Cerebellar cortex (tissue), 1 donor: ENCODE measurements at places on chromosomes 11 and 22.

DNA sequence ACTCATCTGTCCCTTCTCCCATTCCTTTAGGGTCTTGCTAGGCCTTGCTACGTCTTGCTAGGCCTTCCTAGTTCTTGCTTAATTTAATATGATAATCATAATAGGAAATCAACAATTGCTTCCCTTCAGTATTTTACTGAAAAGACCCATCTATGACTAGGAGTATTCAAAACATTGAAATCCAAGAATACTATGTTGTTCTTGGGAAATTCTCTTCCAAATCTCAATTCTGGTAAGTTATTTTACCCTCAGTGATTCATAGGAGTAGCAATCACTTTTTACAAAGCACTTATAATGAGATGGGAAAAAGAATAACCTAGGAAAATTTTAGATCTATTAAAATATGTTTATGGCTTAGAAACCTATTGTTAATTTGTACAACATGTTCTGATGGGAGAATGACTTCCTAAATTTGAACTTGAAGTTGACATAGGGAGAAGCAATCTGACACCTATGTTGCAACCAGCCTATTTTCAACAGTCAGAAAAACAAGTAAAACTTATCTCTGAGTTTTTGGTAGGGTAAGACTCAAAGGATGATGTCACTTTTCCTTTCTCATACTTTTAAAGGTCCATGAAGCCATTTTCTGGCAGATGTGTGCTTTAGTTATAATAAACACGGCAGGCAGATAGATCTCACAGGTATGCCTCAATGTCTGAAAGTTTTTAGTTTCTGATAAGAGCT is 29.5 kb upstream of the HIPK3 start:
- no peak for DNase-seq

DNA sequence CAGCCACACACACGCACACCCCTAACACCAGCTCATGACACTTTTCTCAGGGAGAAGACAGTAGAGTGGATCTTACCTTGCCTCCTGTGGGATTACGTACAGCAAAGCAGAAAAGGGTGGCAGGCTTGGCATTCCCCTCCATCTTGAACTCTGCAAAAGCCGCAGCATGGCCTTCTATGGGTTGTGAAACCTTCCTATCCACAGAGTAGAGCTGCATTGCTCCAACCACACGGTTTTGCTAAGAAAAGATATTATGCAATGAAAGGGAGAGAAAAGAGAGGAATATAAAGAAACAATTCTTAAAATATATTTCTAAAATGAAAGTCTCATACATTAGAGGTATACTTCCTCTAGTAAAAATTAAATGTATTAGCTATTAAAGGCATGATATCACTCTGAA is 48.8 kb downstream of the CLTCL1 start:
- DNase-seq = no peak

GRCh38 chr11:117647207-117647606 is 149.8 kb downstream of the DSCAML1 start:
- DNase-seq = no peak

GRCh38 chr22:46969491-46969890 is 207.0 kb downstream of the TBC1D22A start:
- no peak for DNase-seq

DNA sequence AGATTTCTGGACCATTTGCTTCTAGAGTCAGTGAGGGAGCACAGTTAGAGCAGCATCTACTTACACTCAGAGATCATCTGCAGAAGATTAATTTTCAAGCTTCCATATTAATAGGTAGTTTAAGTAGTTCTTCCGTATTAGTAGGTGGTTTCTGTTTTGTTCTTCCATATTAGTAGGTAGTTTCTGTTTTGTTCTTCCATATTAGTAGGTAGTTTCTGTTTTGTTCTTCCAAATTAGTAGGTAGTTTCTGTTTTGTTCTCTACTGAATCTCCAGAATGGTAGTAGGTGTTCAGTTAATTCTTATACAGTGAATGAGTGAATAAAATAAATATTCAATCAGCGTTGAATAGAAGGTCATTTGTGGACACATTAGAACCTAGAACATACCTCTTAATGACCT is 175.7 kb downstream of the TMEM135 start:
- DNase-seq = no peak

GRCh38 chr22:24430431-24431308 is 3.3 kb downstream of the ADORA2A start:
- DNase-seq = peak; percentile 71

DNA sequence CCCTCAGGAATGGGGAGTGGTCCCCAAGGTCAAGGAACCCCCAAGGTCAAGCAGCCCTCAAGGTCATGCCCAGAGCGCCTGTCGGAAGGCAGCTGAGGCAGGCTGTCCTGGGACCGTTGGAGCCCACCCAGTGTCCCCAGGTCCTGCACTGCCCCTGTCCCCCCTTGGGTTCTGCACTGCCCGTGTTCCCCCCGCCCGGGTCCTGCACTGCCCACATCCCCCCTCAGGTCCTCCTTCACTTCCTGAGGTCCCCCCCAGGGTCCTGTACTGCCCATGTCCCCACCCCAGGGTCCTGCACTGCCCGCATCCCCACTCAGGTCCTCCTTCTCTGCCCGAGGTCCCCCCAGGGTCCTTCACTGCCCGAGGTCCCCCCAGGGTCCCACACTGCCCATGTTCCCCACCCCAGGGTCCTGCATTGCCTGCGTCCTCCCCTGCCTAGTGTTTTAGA is 1073.0 kb downstream of the BRD1 start:
- no peak for DNase-seq

GRCh38 chr11:72421351-72421750 is 13.0 kb downstream of the CLPB start:
- DNase-seq = no peak

DNA sequence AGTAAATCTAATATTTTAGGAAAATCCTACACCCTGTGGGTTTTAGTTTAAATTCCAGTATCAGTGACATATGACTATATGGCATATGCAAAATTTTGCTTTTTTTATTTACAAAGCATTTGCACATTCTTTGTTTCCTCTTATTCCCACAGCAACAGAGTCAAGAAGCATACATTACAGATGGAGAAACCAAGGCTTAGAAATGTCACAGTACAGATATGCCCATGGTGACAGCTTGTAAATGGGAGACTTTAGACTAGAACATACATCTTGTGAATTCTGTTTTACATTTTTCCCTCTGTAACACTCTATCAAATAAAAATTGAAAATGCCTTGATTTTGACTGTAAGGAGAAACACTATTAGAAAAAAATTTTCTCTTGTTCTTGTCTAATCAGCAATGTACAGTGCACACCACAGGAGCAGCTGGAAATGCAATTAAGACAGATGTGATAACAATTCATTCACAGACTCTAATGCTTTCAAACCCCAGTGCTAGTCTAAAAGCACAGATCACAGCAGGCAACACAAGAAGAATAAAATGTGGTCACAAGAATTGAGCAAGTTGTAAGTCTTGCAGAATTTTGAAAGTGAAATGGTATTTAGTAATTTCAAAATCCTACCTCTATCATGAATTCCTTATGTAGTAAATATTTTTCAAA is 375.9 kb downstream of the LUZP2 start:
- DNase-seq = no peak

- peak; percentile 62 for DNase-seq
These were observed 49.6 kb upstream of the ALKBH3 start for GRCh38 chr11:43830928-43831440.

DNA sequence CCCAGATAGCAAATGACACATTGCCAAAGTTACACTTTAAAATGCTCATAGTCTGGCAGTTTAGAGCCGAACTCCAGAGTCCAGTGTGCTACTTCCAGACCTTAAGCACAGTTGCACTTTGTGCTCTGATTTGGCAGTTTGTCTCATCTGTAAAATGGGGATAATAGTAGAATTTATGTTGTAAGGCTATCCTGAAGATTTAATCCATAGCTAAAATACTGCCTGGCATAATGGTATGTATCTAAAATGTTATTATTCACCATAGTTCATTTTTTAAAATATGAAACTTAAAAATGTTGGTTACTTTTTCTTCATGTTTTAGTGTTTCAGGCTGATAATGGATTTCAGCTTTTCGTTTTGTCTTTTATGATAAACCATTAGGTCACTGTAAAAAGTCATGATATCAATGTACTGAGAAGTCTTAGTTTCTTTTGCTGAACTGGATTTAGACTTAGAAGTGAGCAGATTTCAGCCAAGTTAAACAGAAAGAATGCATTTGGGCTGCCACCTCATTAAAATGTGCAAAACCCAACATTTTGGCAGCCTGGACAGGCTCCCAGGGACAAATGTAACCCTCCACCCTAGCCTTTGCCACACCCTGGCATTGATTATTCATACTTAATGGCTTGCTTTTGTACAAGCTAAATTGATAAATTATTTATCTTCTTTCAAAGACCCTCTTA is 933 bp downstream of the OLFML1 start:
- no peak for DNase-seq

GRCh38 chr22:45336971-45337431 is 27.3 kb downstream of the FAM118A start:
- peak; percentile 26 for DNase-seq

GRCh38 chr22:27008454-27008853 is 351.1 kb downstream of the MIAT start:
- DNase-seq = no peak

DNA sequence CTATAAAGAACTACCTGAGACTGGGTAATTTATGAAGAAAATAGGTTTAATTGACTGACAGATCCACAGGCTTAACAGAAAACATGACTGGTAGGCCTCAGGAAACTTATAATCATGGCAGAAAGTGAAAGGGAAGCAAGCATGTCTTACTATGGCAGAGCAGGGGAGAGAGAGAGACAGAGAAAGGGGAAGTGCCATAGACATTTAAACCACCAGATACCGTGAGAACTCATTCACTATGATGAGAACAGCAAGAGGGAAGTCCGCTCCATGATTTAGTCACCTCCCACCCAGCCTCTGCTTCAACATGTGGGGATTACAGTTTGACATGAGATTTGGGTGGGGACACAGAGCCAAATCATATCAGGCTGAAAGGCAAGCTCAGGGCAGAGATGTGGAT is 327.1 kb upstream of the DDI1 start:
- DNase-seq = no peak

- DNase-seq = no peak
These were observed 126.1 kb downstream of the PGR start for GRCh38 chr11:101003468-101003867.

GRCh38 chr11:46343520-46343919 is 3.7 kb upstream of the DGKZ start:
- DNase-seq = no peak

DNA sequence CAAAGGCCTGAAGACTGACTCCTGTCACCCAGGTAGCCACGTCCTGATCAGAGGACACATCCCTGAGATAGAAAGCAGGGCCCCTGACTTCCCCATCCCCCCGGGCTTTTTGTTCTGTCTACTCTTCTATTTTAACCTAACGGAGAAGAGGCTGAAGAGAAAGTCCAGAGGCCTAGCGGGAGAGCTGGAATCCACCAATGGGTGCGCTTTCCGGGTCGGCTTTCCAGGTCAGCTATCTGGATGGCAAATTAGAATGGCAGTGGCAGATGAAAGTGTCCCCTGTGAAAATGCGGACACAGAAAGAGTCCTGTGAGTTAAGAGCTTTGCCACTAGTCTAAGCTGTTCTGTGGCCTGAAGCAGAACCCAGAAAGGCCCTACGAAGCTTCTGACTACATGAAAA is 13.1 kb upstream of the SERPING1 start:
- DNase-seq = no peak

GRCh38 chr11:82355313-82355823 is 378.3 kb downstream of the FAM181B start:
- DNase-seq = no peak

DNA sequence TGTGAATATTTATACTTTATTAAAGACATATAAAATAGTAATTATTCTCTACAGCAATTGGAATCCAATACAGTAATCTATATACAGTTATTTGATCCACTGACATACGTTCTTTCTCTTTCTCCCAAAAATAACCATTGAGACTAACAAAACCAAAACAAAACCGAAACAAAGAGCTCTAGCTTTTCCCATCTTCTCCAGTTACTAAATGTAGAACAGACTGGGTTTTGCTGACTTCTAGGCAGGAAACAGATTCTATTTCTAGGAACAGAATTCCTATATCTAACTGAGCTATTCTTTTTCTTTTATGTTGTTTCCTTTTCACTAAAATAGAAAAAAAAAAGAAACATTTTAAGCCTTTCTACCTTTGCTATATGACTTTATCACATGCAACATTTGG is 80.1 kb downstream of the PACS1 start:
- no peak for DNase-seq

DNA sequence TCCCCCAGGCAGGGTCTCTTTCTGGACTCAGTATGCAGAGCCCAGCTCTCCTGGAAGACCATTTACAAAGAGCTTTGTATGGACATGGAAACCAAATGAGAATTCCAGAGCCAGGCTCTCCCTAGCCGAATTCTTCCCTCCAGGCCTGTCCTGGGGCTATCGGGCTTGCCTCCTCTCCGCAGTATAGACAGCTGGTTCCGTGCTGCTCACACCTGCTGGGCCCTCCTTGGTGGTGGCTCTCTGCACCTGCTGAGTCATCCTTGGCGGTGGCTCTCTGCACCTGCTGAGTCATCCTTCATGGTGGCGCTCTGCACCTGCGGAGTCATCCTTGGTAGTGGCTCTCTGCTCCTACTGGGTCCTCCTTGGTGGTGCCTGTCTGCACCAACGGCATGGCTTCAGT is 743.5 kb downstream of the BRD1 start:
- no peak for DNase-seq

- DNase-seq = no peak
These were observed 62.4 kb downstream of the MYH9 start for GRCh38 chr22:36325154-36326031.

DNA sequence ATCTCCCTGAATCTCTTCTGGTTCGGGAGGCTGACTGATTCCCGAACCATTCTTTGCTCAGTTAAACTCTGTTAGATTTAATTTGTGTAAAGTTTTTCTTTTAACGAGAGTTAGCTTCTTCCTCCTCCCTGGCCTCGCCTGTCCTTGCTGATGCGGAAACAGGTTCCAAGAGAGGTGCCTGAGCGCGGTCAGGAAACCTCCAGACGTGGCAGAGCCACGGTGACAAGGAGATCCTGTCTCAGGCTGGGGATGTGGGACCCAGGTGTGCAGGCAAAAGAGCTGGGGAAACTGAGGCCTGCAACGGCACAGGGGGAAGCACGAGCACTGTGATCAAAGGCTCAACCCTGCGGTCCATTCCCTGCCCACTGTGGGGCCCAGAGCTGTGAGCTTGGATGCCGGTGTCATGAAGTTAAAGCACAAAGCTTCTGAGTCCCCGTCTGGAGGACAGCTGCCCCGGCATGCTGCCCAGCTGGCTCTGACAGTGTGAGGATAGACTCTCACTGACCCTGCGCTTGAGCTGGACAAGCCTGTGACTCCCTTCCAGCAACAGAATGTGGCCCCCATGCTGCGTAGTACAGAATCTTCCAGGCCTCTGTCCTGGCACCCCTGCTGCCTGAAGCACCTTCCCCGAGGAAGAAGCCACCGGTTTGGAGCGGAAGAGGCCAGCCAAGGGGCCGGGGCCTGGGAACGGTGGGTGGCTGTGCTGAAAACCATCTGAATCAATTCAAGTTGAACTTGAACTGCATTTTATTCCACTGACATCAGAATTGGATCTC is 960.6 kb downstream of the BRD1 start:
- no peak for DNase-seq
